ENCODE measurements at places on chromosomes 12 and 14.

DNA sequence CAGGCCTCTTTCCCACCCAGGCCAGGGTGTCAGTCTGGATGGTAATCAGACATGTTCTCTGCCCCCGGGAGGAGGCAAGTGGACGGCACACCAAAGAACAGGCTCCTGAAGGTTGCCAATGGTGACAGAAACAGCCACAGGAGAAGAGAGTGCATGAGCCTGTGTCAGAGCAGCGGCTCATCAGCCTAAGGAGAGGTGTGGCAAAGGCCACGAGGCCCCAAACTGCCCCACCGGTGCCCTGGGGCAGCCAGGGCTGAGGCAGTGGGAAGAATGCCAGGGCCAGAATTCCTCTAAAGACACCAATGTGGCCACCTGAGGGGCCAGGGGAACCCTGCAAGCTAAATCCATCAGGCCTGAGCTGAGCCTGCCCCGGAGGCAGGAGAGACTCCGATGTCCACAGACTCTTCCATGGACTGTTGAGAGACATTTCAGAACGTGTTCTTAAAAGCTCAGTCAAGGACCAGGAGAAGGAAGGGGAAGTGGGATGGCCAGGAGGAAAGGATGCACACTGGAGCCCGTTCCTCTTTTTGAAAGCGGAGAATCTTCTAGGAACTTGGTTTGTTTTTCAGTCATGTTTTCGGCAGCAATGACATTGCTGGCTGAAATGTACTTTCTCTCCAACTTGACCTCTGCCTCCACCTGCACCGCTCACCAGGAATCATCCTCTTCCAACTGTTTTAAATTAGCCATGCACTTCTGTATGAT, 176.3 kb upstream of the FKBP4 start:
- DNase-seq: no peak

- DNase-seq: no peak
Observed at GRCh38 chr12:65568517-65568916, 255.8 kb upstream of the HMGA2 start.

GRCh38 chr12:95516757-95517156, 34.5 kb downstream of the USP44 start:
- no peak for DNase-seq

DNA sequence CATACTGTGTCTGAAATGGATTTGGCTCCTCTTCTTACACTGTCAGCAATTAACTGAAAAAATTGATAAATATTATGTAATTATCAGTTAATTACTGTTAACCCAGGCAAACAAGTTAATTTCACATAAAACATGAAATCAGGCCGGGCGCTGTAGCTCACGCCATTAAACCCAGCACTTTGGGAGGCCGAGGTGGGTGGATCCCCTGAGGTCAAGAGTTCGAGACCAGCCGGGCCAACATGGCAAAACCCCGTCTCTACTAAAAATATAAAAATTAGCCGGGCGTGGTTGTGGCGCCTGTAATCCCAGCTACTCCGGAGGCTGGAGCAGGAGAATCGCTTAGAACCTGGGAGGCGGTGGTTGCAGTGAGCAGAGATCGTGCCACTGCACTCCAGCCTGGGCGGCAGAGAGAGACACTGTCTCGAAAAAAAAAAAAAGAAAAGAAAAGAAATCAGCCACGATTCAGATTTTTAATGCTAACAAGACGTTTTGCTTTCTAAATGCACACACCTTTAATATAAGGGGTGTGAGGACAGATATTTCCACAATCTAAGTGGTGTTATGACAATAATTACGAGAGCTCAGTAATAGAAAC, 473 bp upstream of the TMEM19 start:
- no peak for DNase-seq

DNA sequence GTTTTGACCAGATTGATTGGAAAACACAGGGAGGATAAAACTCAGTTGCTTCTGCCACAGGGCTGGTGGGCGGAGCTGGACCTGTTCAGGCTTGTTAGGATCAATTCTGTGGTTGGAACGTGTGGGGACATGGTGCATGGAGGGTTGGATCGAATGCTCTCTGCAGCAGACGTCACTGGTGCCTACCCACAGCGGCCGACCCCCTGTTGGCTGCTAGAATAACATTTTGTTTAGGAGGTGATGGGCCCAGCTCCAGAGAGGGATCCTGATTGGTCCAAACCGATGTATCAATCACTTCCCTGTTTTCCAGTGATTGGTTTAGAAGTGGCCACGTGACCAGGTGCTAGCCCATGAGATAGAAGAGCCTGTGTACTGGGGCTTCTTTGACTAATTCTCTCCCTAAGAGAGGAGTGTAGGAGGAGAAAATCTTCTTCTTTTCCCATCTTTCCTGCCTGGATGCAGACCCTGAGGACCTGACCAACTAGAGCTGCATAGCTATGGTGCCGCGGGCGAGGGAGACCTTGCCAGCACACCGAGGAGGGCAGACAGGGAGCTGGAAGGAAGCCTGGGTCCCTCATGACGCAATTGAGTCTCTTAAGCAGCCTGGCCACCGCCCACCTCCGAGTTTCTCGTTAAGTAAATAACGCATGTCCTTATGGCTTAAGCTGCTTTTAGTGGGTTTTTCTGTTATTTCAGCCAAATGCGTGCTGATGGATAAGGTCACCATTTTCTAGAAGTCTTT, 163.5 kb downstream of the AACS start:
- DNase-seq: no peak

DNA sequence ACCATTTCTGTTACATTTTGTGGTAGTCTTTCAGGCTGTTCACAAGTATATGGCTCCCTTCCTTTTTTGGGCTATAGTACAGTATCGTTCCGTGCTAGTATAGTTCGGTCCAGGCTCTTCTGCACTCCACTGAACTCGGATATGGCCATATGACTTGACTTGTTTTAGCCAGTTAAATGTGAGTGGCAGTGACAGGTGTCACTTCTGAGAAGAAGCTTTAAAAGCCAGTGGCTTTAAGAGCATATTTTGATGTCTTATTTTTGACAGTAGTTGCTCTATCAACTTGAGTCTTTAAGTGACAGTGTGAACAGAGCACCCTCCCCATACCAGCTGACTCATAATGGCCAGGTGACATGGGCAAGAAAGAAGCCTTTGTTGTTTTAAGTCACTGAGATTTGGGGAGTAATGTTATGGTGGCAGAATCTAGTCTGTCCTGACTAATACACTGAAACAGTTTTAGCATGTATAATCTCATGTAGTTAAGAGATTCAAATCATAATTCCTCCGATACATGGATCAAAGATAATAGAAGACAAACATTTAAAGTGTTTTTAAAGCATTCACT, 64.6 kb downstream of the ANO4 start:
- no peak for DNase-seq

DNA sequence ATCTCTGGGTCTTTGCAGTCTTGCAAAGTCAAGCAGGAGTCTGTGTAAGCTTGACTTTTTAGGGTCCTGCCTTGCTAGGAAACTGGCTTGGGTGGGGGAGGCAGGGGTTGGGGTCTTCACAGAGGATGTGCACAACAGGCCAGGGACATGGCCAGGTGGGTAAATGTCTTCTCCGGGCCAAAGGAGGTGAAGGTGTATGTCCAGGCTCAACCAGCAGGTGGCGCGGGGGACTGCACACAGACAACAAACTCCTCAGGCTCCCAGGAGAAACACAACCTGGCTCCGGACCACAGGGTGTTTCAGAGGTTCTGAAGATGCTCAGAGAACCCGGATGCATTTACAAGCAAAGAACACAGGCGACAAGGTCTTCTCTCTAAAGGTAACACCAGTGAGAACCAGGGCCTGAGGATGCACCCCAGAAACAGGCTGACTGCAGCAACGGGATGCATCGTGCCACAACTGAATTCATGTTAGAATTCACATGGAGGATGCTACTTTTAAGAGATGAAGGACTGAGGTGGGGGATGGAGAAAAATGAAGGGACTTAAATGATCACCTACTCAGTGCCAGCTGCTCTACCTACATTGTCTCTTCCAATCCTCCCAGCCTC, 56.0 kb downstream of the PLEKHG3 start:
- peak; percentile 68 for DNase-seq

GRCh38 chr12:79448816-79449215, 241.9 kb downstream of the PAWR start:
- no peak for DNase-seq

GRCh38 chr12:95582230-95583058, 31.2 kb upstream of the USP44 start:
- DNase-seq: no peak

- DNase-seq: no peak
Observed at GRCh38 chr14:49016381-49016780, 569.8 kb downstream of the RPS29 start.

- no peak for DNase-seq
Observed at GRCh38 chr14:75252254-75252837, 26.3 kb upstream of the FOS start.

- peak; percentile 26 for DNase-seq
Observed at GRCh38 chr12:15278816-15279658, 43.3 kb upstream of the PTPRO start.

- no peak for DNase-seq
Observed at GRCh38 chr12:53048033-53048779, 1.7 kb upstream of the TNS2 start.

GRCh38 chr12:96701856-96702255, 205.2 kb upstream of the NEDD1 start:
- DNase-seq: no peak

DNA sequence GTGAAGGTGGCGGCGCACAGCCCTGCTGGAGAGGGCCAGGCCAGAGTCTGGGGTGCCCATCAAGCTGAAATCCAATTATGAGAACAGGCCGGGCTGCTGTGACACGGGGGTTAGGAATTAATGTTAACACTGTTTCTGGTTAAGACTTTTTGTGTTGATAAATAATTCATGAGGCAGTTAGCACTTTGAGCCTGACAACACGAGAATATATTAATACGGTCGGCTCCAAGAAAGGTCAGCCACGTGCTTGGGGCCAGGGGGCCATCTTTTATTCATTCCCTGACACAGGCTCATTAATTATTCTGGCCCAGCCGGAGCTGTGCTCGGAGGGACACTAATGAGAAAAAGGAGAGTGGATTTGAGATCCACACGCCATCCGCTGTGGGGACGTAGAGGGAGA, 45.1 kb downstream of the FBRSL1 start:
- no peak for DNase-seq

- peak; percentile 16 for DNase-seq
Observed at GRCh38 chr14:60721326-60722106, 2.6 kb downstream of the SIX4 start.

GRCh38 chr14:37668646-37669045, 73.2 kb downstream of the TTC6 start:
- DNase-seq: no peak

- peak; percentile 18 for DNase-seq
Observed at GRCh38 chr12:66901138-66901932, 222.5 kb upstream of the GRIP1 start.

DNA sequence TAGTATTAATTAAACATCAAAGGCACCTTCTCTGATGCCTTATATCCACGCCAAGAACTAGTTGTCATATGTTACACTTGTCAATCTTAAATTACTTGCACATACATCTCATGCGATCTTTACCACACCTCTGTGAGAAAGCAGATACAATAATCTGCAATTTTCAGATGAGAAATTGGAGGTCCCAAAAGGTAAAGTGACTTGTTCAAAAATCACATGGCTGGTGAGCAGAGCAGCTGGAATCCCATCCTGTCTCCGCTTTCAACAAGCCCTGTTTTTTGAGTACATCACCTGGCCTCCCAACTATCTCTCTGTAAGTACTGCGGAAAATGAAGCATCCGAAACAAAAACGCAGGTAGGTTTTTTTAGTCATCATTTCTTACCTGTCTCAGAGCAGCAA, 203.4 kb upstream of the FOXN3 start:
- DNase-seq: peak; percentile 33

DNA sequence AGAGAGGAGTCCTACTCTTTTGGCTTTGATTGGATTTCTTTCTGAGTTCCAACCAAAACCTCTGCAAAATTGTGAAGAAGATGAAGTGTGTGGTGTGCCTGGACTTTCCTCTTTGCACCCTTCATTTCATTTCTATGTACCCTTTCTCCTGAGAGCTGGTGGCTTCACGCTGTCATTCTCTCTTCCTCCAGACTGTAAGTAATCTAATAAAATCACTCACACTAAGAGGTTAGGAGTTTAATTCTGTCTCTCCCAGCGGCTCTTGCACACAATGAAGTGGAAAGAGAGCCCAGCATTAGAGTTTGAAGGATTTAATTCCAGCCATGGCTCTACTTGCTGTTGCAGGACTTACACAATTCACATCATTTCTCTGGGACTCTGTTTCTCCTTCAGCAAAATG, 37.8 kb upstream of the CRADD start:
- DNase-seq: no peak

DNA sequence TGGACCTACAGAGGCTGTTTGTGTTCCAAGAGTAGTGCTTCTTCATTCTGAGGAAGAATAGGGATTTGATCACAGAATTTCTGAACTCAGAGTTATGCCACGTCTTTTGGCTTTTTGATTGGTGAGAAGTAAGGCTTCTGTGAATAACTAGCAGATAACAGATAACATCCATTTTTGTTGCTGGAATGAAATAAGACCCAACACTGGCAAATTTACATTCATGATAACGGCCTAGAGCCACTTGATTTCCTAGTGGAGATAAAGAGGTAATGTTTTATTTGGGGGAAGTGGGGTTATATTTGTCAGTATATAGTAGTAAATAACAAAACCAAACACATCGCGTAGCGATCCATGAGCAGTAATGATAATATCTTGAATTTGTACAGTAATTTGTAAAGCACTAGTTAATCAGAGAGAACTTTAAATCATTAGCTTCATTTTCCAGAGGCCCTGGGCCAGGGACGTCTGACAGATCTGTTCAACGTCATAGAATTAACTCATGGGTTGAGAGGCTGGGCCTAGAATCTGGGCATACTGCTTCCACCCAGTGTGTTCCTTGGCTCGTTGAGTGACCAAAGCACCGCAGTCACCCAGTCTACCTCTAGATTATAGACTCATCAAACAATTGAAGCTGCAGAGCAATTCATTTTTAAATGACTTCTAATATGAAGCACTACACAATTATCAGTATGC, 79.6 kb downstream of the HMGA2 start:
- DNase-seq: no peak

- DNase-seq: no peak
Observed at GRCh38 chr12:116590561-116590960, 31.4 kb downstream of the MAP1LC3B2 start.

DNA sequence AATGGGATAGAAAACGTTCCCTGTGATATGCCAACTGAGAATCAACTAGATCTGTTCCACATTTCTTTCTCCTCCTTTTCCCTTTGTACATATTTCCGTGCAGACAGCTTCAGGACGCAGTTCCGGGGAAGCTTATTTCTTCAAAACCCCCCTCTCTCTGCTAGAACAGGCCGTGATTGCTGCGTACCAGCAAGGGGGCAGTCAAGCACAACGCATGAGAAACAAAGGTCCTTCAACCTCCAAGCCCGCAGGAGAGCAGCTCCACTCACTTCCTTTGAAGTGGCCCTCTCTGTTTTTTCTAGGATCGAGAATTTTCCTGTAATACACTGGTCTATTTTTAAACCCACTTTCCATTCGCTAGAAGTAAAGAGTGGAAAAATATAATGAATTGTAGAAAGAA, 80.8 kb downstream of the ZNF664 start:
- DNase-seq: peak; percentile 3

GRCh38 chr12:112988224-112988623, 9.9 kb downstream of the OAS2 start:
- DNase-seq: peak; percentile 25

GRCh38 chr12:93514853-93515252, 47.5 kb downstream of the MRPL42 start:
- no peak for DNase-seq

- no peak for DNase-seq
Observed at GRCh38 chr14:23099212-23099861, 4.0 kb downstream of the C14orf119 start.
